ENCODE measurements at places on chromosomes 5 and 9.

GRCh38 chr5:53008751-53009150 is 19.6 kb downstream of the ITGA2 start:
- no peak for DNase-seq

GRCh38 chr9:9612270-9612669 is 1000.5 kb downstream of the PTPRD start:
- no peak for DNase-seq

DNA sequence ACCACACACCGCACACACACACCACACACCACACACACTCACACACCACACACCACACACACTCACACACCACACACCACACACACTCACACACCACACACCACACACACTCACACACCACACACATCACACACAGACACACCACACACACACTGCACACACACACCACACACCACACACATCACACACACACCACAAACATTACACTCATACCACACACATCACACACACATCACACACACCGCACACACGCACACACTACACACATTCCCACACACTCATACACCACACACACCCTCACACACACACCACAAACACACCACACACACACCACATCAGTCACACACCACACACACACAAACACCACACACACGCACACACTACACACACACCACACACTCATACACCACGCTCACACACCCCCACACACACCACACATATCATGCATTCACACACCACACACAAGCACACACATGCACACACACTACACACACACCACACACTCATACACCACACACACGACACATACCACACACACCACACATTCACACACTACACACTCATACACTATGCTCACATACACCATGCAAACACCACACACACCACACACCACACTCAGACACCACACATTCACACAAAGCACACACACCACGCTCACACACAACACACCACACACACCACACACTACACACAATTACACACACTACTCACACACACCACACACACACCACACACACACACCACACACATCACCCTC is 1.1 kb upstream of the UBE2QL1 start:
- no peak for DNase-seq

DNA sequence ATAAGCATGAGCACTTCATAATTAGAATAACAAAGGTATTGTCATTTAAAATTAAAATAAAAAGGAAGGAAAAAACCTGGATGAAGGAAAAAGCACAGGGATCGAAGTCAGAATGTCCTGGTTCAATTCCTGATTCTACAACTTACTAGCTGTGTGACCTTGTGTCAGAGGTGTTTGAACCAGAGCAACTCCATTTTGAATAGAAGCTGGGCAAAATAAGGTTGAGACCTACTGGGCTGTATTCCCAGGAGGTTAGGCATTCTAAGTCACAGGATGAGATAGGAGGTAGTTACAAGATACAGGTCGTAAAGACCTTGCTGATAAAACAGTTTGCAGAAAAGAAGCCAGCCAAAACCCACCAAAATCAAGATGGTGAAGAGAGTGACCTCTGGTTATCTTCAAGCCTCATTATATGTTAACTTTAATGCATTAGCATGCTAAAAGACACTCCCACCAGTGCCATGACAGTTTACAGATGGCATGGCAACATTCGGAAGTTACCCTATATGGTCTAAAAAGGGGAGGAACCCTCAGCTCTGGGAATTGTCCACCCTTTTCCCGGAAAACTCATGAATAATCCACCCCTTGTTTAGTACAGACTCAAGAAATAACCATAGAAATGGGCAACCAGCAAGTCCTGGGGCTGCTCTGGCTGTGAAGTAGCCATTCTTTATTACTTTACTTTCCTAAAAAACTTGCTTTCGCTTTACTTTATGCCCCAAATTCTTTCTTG is 412.7 kb downstream of the PIK3R1 start:
- no peak for DNase-seq

DNA sequence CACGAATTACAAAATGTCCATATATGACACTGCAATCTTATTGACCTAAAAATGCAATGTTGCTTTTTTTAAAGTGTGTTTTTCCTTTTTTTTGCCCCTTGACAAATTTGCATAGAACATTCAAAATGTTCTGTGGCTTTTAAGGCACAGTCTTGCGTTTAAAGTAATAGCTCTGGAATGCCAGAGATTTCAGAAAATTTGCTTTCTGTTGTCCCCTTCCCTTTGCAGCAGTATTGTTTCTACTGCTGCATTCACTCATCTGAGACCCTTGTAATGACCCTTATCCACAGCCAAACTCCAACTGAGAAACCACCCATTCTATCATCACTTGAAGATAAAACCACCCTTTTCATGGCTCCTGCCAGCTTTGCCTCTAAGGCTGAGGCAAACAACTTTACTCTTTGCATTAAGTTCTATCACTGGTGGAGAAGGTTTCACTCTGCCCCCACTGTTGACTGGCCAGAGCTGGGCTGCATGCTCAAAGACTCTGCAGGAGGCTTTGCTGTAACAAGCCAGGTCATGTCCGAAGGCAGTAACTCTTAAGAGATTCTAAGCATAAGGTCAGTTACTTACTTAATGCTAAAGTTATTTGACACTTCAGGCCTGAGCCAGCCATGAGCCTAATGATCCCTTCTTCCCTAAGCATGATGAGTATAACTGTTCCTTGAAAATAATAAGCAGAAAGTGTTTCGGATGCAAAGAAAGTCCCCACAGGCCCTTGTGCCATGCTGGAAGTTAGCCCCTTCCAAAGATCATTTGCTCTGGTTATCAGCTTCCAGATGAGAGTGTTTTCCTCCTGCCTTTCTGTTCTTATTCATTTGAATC is 101.9 kb downstream of the CD180 start:
- DNase-seq, result no peak

DNA sequence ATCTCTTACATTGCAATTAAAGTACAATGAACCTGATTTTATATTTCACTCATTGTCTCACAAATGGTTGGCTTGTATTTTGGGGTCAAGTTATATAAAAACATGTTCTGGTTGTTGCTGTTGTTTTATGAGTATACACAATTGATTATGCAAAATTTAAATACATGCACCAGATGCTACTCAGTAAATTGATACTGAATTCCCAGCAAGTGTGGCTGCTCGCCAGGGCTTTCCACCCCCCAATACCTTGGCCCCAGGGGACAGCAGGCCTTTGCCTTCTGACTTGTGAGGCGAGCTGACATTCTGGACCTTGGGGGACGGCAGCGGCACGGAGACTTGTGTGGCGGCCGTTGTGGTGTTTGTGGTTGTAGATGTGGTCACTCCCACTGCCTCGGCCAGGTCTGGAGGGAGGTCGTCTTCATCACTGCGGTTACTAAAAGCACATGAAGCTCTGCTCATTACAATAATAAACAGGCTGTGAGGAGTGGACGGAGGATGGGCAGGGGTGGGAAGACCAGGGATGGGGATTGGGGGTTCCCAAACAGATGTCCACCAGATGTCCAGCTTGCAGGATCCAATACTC is 27.0 kb upstream of the FRRS1L start:
- DNase-seq, result no peak

DNA sequence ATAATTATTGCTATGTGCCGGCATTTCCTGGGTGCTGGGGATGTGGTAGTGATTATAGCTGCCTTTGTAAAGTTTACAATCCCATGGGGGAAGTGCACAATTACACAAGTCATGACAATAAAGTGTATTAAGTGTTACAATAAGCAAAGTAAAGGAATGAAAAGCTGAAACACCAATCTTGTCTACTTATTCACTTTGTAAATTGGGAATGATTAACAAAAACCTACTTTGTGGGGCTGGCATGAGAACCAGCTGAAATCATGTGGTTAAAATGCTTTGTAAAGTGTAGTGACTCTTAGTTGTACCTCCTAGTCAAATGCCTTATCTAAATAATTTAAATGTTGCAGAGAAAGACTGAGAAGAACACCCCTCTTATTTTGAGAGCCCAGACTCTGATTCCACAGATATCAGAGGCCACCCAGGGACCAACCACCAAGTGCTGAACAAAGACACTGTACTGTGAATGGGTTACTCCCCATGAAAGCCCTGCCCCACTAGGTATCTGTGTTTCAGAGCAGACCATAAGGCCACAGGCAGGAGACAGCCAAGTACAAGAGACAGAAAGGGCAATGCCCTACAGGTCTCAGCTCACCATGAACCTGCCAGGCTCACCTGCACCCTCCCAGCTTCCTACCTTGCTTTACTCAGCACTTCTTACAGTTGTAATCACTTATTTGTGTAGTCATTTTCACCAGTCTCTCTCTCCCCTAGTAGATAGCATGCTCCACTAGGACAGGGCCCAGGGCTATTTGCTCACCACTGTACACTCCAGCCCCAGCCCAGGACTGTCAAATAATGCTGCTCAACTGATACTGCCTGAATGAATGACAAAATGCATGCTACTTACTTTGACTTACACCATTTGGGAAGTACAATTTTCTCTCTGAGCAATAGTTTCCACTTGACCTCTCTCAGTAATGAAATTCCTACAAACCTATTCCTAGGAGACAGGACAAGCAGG is 101.6 kb upstream of the APC start:
- DNase-seq, result no peak

DNA sequence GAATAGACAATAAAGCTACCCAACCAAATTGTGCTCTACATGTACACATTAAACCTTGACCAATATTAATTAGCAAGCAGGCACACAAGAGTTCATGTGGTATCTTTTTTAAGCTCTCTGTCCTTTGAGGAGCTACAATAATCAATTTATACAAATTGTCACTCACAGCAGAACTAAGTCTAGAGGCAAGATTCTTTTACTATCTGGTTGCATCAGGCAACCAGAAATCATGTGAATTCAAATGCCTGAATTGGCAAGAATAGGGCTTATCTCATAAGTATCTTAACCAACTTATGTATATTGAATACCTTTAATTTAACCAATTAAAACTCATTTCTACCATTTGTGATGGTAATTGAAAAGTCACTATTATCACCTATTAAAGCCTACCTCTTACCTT is 145.5 kb upstream of the HAPLN1 start:
- DNase-seq, result no peak

- DNase-seq, result no peak
These were observed 78.0 kb upstream of the FCN1 start for GRCh38 chr9:134995792-134996120.

- DNase-seq, result no peak
These were observed 2.2 kb upstream of the CEL start for GRCh38 chr9:133059623-133060022.

- no peak for DNase-seq
These were observed 32.2 kb downstream of the TGFBI start for GRCh38 chr5:136060963-136061362.
